ENCODE measurements at places on chromosomes 4 and X.

GRCh38 chr4:82842593-82842992 is 44.0 kb upstream of the SCD5 start:
- no peak for DNase-seq

DNA sequence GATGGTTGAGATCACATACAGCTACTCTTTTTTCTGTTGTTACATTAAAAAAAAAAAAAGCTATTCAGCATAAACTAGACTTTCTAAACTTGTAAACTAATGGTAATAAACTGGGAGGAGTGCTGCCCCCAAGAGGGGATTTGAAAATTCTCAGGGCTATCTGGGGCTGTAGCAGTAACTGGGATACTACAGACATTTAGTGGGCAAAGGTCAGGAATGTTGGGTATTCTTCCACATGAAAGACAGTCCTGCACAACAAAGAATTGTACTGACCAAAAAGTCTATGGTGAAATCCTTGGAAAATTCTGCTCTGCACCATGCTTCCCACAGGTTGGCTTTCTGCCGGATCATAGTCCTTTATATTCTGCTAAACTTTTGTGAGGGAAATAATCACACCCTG is 232.6 kb upstream of the BOD1L1 start:
- DNase-seq = no peak

DNA sequence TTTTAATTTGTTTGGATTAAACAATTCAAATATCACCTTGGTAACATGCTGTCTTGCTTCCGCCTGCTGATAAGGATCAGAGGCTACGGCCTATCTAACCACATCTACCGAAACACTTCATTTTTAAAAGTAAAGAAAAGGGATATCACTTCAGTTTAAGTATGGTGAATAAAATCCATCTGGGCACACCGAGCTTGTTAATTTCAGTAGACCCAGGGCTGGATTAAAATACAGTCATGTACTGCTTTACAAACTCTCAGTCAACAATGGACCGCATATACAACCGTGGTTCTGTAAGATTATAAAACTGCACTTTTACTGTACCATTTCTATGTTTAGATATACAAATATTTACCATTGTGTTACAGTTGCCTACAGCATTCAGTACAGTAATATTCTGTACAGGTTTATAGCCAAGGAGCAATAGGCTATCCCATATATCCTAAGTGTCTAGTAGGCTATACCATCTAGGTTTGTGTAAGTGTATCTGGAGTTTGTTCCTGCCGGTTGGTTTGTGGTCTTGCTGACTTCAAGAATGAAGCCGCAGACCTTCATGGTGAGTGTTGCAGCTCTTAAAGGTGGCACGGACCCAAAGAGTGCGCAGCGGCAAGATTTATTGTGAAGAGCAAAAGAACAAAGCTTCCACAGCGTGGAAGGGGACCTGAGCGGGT is 40.0 kb downstream of the SEPTIN11 start:
- peak; percentile 39 for DNase-seq

DNA sequence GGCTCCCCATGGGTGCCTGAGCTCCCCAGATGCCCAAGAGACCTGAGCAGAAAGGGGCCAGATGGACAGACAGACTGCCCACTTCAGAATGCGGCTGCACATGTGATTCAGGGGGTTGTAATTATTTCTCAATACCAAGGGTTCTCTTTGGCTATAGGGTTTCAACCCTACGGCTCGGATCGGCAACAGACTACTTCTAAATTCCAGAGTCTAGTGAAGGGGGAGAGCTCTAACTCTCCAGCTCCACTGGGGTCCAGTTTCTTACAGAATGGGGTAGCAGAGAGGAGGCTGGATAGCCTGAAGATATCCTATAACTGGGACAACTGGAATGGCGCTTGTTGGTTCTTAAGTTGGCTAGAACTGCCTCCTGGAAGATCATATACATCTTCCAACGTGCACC is 136.3 kb downstream of the MGST2 start:
- DNase-seq = no peak

DNA sequence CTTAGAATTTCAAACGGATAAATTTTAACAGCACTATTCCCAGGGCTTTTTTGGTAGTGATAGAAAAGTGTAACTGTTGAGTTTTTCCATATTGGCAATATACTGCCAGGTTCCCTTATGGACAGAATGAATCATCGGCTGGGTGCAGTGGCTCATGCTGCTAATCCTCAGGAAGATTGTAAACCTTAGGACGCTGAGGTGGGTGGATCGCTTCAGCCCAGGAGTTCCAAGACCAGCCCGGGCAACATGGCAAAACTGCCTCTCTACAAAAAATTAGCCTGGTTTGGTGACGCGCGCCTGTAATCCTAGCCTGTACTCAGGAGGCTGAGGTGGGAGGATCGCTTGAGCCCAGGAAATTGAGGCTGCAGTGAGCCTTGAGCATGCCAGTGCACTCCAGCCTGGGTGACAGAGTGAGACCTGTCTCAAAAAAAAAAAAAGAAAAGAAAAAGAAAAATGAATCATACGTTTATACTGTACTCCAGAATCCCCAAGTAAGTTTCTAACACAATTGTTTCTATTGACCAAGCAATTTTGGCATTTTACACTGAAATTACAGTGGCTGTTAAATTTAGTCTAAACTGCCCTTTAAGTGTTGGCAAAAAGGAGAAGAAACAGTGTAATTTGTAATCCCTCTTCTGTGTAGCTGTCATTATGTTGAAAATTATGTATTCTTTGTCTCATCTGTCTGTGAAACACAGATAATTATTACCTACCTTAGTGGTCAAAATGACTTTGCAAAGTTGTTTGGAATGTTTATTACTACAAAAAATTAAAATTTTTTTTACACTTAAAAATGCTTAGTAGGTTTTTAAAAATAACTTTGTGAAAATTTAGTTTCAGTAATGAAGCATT is 1.8 kb downstream of the SLC30A9 start:
- DNase-seq = no peak

DNA sequence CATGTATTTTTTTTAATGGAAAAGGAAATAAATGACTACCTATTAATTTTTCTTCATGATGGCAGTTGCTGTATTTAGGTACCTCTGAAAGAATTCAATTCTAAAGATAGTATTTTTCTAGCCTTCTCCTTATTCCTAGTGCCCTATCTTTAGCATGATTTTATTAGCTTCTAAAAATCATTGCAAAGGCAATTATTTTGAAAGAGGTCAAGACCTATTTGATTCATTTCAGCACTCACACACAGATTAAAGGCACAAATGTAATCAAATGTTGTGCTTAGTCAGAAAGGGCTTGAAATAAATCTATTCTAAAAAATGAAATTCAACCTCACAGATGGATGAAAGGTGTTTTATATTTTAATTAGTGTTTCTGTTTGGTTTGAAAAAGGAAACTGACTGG is 74.8 kb upstream of the POF1B start:
- DNase-seq = no peak

- no peak for DNase-seq
These were observed 47.9 kb downstream of the TET2 start for GRCh38 chr4:105194328-105195231.

GRCh38 chr4:5052204-5052702 is 973 bp downstream of the STK32B start:
- no peak for DNase-seq

DNA sequence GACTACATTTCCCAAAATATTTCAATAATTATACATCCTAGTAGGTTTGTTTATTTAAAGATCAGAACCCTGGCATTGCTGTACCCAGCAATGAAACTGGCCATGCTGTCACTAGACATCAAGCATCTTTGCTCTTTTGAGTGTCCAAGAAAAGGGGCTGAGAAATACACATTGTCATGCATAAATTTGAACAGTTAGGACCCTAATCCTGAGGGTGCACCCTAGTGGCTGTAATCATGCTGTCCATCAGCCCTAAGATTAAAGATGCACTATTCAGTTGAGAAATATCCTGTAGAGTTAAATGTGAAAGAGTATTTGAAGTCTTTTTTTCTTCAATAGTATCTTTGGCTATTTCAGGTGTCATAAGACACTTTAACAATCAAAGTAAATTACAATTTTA is 108.8 kb downstream of the NFKB1 start:
- no peak for DNase-seq

All from activated CD4-positive, alpha-beta T cell treated with anti-CD3 and anti-CD28 coated beads for 4 hours (primary cell).